ENCODE measurements at places on chromosomes 2 and 18.

DNA sequence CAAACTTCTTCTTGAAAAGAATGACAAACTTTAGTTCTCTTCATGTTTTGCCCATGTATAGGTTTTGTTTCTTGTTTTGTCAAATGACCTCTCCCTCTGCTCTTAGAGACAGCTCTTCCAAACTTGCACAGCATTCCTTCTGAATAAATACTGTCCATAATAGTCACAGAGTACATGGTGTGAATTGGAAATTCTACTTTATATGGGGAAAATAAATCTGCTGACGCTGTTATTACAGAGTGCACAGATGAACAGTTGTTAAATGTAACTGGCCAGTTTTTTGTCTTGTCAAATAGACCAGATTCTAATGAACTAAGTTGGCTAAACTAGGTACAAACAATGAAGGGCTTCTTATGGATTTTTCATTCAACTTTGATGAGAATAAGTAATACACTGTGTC, 115.8 kb upstream of the DTNA start:
- DNase-seq = no peak

DNA sequence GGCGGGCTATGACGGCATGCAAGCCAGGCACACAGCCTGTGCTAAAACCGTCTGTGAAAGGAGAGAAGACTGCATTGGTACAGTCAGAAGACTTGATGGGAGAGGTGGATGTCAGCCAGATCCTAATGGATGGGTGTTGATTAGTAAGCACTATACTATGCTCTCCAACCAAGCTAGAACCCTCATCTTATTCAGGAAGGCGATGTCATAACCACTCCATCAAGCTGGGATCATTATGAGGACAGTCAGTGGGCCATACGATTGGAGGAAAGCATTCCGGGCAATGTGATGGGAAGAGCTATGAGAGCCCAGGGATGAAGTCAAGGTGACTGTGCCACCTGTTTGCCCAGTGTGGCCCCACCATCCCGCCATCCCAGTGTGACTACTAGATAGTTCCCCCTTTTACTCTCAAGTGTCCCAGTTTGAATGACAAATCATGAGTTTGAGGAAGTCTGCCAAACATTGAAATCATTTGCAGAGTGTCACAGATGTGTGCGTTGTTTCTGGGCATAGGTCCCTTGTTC, 66.4 kb downstream of the MRPS9 start:
- DNase-seq = no peak

DNA sequence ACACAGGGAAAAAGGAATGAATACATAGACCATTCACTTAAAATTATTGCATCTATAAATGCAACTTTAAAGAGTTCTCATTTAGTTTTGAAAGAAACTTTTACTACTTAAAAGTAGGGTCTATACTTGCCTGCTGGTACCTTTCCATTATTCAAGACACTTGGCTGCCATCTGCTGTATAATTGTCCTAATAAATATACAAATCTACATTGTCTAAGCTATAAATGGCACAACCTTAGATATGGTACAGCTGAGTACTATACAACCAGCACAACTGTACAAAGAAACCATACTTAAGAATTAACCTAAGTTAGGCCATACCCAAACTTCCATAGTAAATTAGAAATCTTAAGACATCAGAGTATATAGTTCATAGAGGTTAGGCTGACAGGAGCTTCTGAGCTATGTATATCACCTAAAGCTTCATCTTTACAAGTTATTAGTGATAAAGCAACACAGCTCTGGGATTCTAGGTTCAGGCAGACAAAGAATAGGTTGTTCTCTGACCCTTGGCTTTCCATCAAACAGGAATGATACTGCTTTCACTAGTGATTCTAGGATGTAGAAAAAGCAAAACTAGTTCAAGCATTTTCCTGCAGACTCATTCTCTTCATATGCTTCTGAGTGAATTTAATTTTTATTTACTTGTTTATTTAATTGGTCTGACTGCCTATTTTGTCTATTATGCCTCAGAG, 22.1 kb downstream of the EXOC6B start:
- no peak for DNase-seq

- no peak for DNase-seq
Measured at GRCh38 chr18:60739212-60739611, 366.6 kb upstream of the MC4R start.

GRCh38 chr2:70887550-70888246, 48.0 kb upstream of the ATP6V1B1 start:
- DNase-seq = peak; percentile 58

GRCh38 chr18:69216321-69216720, 184.4 kb upstream of the DOK6 start:
- peak; percentile 44 for DNase-seq

DNA sequence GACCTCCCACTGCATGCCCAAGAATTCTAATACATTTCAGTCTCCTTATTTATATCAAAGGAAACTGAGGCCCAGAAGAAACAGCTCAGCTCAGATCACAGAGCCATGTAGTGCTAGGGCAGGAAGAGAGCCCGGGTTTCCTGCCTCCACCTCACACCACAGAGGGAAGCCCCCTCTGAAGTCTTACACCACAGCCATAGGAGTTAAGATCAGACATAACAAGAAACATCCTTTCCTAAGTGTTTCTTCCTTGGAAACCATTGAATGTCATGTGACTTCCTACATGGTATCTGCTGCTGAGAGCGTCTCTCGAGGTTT, 102.1 kb downstream of the MTCL1 start:
- DNase-seq = no peak

DNA sequence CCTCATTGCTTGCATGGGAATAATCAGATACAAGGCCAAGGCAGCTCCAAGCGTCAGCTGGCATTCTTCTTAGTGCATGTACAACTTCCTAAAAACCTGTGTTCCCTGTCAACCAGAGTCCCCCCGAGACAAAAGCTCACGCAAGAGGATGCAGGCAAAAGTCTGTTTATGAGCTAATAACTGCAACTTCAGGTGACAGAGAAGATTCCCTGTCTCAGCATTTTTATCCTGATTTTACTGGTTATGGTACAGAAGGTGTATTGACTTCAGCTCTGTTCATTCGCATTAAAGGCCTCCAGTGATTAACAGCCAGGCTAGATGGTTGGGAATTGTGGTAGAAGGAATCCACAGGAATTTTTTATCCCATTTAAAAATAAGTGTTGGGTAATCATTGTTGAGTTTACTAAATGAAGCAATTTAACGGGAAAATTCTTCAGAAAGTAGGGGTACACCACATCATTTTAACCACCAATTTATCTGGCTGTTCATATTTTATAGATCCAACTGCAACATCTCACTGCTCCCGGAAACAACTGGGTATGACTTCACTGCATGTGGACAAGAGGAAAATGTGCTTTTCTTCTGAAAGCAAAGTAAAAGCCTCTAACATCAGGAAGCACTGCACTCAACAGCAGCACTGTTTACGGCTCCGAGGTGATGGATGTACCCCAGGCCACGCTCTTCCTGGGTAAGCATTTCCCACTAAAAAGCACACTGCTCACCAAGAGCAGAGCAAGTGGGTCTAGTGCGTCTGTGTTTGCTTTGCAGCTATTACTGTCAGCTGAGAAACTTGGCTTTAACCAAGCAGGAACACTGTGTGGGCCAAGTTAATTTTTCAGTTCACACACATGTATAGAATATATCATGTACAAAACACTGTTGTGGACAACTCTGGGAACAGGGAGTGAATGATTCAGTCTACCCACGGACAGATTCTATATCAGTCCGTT, 31.9 kb downstream of the CCBE1 start:
- DNase-seq = no peak

- DNase-seq = no peak
Measured at GRCh38 chr18:51447351-51448342, 250.2 kb upstream of the MEX3C start.

GRCh38 chr2:648476-649424, 28.5 kb downstream of the TMEM18 start:
- no peak for DNase-seq

GRCh38 chr18:44818668-44819403, 138.1 kb downstream of the SETBP1 start:
- no peak for DNase-seq

DNA sequence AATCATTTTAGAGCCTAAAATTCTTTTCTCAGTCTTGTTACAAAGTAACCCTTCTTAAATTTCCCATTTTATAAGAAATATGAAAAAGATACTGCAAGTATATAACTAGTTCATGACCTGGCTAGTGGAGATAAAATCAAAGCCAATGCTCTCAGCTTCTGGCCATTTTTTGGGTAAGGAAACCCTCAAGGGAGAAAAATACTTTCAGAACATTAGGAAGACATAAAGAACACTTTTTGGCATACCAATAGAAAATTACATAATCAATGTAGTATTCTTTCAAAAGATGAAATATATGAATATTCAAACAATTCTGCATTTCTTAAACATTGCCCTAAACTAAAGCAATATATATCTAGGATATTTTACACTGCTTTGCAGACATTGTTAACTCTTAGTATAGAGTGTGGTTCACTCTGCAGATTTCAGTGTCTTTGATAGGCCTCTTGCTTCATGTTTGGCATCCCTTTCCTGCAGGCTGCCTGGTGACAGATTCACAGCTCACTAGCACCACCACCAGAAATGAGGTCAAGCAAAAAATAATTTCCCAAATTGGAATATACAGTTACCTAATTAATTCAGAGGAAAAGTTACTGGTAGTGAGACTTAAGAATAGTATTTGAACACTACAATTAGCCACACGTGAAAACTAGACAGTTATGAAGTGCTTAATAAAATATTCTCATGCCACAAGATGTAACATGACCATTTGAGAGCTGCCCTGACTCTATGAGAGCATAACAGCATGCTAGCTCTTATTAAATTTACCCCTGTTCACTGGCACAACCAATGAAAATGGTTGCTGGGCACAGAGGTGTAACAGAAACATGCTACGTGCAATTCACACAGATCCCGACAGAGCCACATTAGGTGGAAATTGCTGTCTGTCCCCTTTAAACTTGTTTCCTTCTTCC, 36.0 kb downstream of the PAIP2B start:
- DNase-seq = no peak

DNA sequence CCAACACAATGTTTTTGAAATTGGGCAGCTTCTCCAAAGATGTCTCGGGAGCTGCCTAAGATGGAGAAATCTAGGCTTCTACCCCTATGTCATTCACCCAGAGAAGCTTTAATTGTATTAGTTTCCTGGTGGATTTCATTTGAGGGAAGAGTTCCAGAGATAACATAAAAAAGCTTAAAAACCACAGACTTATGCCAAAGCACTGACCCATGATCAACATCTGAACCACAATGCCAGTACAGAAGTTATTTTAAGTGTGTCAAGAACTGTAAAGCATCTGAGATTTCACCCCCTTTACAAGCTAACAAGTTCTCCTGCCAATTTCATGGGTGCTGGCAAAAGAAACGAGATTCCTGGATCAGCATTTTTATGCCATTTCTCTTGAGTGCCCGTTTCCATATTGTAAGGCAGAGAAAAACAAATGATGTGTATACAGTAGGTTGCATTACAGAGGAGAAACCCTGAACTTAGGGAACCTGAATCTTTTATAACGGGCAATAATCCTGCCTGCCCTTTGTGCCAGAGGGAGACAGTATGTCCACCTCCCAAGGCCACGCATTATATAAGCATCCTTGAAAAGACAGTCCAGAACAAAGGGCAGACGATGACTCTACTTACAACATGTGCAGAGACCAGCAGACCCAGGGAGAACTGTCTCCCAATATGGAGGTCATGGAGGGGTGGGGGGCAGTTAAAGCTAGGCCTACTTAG, 44.1 kb downstream of the MREG start:
- no peak for DNase-seq

GRCh38 chr18:50726960-50727589, 92.7 kb downstream of the MRO start:
- DNase-seq = no peak

- no peak for DNase-seq
Measured at GRCh38 chr2:30656079-30656478, 151.2 kb downstream of the CAPN13 start.

DNA sequence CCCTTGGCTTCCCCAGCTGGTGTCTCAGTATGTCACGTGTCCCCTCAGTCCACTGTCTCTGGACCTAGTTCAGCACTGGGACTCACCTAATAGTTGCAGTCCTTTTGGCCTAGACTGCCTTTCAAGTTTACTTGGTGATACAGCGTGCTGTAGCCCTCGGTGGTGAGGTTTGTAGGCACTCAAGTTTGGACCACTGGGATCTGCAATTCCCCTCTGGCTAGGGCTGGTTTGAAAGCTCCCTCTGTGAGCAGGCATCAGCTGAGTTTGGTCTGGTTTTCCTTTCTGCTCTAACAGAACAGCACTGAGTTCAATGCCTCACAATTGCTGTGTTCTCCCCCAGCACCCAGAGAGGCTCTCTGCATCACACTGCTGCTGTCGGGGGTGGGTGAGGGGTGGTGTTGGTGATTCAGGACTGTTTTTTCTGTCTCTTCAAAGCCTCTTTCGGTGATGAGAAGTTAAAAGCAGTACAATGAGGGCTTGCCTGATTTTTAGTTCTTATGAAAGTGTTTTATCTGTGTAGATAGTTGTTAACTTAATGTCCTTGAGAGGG, 494.2 kb downstream of the TDRD15 start:
- DNase-seq = no peak

DNA sequence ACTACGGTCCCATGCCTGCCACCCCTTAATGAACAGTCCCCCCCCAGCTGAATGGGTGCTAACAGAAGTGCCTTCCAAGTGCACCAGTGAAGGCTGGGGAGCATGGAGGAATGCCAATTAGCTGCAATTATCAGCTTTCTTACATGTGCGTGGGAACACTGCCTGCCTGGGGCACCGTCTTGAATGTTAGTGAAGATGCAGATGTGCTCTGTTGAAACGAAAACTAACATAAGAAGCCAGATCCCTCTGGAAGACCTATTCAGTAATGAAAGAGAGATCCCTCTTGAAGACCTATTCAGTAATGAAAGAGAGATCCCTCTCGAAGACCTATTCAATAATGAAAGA, 154.5 kb downstream of the CLIP4 start:
- no peak for DNase-seq

- DNase-seq = no peak
Measured at GRCh38 chr2:182473635-182474034, 46.8 kb upstream of the PDE1A start.

GRCh38 chr2:215171151-215171550, 32.7 kb upstream of the ABCA12 start:
- no peak for DNase-seq

- no peak for DNase-seq
Measured at GRCh38 chr2:9918275-9918674, 33.2 kb upstream of the GRHL1 start.

DNA sequence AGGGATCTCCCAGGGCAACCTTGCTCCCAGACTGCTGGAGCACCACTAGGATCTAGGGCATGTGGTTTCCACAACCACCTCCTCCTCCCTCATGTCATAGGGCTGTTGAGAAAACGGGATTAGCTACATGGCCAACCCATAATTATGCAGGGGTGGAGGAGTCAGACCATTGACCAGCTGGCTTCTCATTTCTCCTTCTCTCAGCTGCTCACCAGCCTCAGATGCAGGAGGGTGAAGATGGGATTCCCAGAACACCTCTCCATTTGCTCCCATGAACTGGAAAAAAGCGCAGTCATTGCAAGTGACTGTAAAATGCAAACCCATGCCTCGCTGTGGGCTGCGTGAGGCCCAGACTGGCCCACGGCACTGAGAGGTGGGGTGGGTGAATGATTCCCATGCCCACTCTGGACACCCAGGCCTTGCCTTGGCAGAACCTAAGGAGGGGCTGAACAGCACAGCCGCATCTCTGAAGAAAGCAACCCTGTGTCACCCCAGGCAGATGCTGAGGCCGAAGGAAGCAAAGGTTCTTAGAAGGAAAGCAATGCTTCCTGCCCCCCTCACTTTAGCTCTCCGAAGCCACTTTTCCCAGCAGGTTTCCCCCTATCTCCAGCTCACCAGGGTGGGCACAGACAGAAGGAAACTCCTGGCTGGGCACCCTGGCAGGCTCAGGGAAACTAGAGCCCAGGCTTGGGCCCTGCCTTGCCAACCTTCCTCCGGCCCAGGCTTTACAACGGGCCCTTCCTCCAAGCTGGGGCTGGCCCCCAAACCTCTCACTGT, 69.6 kb upstream of the RTN4 start:
- DNase-seq = no peak

- DNase-seq = no peak
Measured at GRCh38 chr2:18484625-18485024, 75.8 kb downstream of the RDH14 start.
